Neural crest cell (in vitro differentiated cells): ENCODE measurements at places on chromosomes 5 and 9. TPM values are rescaled to one million over a fixed set of nuclear protein-coding genes. Genes with fewer than 3 reads are reported as not detected.
A peak's percentile ranks its signal among the peaks of the same experiment; 100 is the strongest.

DNA sequence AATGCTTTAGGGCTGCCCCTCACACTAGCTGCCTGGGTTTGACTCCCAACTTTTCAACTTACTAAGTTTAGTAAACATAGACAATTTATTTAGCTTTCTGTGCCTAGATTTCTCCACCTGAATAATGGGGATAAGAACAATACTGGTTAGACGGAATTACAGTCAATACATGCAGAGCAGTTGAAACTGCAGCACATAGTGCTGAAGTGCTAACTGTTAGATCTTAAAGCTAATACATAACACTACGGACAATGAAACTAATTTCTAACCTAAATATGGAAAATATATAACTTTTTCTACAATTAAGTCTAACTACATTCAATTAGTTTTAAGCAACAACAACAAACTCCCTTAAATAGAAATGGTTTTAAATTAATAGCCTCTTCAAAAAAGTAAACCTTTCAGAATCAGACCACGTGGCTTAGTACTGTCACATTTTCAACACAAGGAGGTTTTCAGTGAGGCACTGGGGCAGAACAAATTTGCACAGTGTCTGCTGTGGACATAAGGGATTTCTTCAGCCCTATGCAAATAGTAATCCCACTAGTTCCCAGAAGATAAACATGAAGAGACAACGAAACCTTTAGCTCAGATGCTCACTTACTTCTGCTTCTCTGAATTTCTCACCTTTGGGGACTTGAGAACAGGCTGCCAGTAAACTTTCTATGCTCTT is 293.4 kb downstream of the EDIL3 start:
- no peak for DNase-seq
- H3K36me3 ChIP-seq, result no peaks in the 10 kb centered on the region
- no peaks in the 10 kb centered on the region for H3K27me3 ChIP-seq
- H3K4me1 ChIP-seq, result peaks cover 11% of the 10 kb centered on the region
- H3K4me3 ChIP-seq, result no peak overlapping the region

DNA sequence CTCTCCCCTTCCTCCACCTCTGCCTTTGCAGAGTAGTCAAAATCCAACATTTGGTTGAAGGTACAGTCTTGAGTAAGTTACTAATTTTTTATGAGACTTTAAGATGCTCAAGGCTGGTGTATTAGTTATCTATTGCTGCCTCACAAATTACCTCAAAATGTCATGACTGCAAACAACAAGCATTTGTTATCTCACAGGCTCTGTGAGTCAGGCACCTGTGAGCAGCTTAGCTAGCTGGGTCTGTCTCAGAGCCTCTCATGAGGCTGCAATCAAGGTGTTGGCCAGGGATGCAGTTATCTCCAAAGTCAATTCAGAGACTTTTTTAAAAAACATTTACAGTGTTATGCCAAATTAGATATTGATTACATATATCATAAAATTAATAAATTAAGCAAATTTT is 371.3 kb upstream of the RGMB start:
- peaks cover 5% of the 10 kb centered on the region for H3K4me1 ChIP-seq
- no peak overlapping the region for H3K4me3 ChIP-seq
- no peak overlapping the region for H3K27ac ChIP-seq
- no peaks in the 10 kb centered on the region for H3K27me3 ChIP-seq
- no peak for DNase-seq

GRCh38 chr5:130002183-130002582 is 97.9 kb downstream of the CHSY3 start:
- no peaks in the 10 kb centered on the region for H3K36me3 ChIP-seq
- H3K4me1 ChIP-seq, result no peaks in the 10 kb centered on the region
- no peak for DNase-seq
- no peaks in the 10 kb centered on the region for H3K27me3 ChIP-seq
- H3K4me3 ChIP-seq, result no peak overlapping the region
- H3K27ac ChIP-seq, result no peak overlapping the region

DNA sequence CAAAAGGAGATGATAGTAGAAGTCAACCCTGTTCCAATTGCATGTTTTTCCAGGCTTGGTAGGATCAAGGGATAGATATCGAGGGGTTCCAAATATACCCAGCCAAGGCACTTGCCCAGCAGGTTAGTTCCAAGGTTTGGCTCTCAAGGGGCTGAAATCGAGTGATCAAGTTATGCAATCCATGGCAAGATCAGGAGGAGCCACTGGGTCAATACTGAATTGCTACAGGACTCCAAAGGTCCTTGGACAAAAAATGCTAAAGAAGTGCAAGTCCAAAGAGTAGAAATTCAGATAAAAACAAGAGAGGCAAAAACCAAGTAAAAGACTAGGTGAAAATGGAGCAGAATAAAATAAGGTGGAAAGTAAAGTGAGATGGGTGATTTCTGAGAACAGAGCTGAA is 179.1 kb upstream of the RFX3 start:
- no peaks in the 10 kb centered on the region for H3K36me3 ChIP-seq
- no peak overlapping the region for H3K4me3 ChIP-seq
- no peak for DNase-seq

DNA sequence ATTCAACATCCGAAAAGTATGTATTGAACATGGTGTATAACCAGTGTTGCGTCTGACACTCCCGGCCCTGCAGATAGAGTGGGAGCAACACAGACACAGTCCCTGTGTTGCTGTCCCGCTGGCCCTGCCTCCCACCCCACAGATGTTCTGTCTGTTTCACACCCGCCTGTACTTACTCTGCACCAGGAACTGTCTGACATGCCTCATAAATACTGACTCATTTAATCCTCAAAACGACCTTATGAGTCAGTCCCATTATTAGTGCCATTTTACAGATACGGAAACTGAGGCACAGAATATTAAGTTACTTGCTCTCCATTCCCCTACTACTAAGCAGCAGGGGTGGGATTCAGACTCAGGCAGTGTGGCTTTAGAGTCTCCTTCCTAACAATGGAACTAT is 109.8 kb upstream of the NFIL3 start:
- H3K4me3 ChIP-seq, result no peak overlapping the region
- no peak for DNase-seq
- no peaks in the 10 kb centered on the region for H3K36me3 ChIP-seq
- no peaks in the 10 kb centered on the region for H3K4me1 ChIP-seq
- H3K27ac ChIP-seq, result no peak overlapping the region

The SOWAHA gene
- total RNA-seq, result not detected in 2 replicates

GRCh38 chr9:136090768-136091581 is 4.1 kb downstream of the NACC2 start:
- H3K36me3 ChIP-seq, result no peaks in the 10 kb centered on the region
- peaks cover 13% of the 10 kb centered on the region for H3K4me1 ChIP-seq
- H3K27ac ChIP-seq, result no peak overlapping the region
- H3K4me3 ChIP-seq, result peak overlapping the region; percentile 81
- no peak for DNase-seq

DNA sequence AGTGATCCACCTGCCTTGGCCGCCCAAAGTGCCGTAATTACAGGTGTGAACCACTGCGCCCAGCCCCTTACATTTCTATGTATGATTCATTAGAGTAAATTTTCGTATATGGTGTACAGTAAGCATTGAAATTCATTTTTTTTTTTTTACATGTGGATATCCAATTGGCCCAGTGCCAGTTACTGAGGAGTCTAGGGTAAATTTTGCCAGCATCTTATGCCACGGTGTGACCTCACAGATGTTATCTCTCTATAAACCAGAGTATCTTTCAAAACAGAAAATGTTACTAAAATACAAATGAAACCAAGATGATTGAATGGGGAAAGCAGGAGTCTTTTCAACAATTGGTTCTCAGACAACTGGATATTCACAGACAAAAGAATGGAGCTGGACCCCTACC is 64.7 kb downstream of the IPPK start:
- H3K27me3 ChIP-seq, result no peaks in the 10 kb centered on the region
- DNase-seq, result no peak
- H3K4me1 ChIP-seq, result peaks cover 17% of the 10 kb centered on the region
- H3K36me3 ChIP-seq, result peaks cover 17% of the 10 kb centered on the region

DNA sequence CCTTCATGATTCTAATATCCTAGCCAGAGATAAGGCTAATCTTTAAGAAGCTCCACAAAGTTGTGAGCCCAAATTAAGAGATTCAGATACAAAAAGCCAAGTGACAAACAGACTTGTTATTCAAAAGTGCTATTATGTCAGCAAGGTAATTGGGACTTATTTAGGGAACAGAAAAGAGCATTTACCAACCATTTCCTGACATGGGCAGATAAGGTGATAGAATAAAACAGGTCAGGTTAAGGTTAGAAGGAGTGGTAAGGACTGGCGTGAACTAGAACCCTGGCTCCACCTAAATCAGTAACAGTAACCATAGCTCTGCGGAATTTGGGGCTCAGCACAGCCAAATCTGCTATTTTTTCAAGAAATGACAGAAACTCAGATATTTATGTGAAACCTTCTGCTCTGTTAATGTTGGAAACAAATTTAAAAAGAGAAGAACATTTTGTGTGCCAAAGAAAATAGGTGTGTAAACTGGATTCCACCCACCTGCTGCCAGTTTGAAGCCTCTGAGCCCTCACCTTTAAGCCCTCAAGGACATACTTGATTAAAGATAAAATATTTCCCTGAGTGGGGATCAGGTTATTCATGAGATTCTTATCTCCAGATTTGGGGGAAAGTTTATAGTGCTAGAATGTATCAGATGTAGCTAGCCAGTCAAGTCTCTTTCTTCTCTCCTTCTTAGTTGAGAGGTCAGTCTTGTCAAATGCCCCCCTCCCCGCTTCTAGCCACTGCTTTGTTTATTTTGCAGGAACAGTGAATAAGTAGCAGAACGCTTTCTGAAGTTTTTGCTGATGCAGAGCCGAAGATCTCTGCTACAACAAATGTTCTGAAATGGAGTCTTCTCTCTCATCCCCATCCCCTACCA is 10.2 kb upstream of the ERMP1 start:
- H3K4me3 ChIP-seq, result no peak overlapping the region
- peak overlapping the region; percentile 85 for H3K27ac ChIP-seq
- H3K27me3 ChIP-seq, result no peaks in the 10 kb centered on the region
- DNase-seq, result no peak
- peaks cover 15% of the 10 kb centered on the region for H3K4me1 ChIP-seq
